Stimulated activated CD4-positive, alpha-beta T cell treated with anti-CD3 and anti-CD28 coated beads, Interleukin-12 subunit alpha, Interleukin-12 subunit beta, amount 100 ng/mL, for 24 hours (primary cell): ENCODE measurements at places on chromosomes 2 and 18.

GRCh38 chr18:38459131-38459994 lies 893.8 kb upstream of the CELF4 start:
- DNase-seq, result no peak

DNA sequence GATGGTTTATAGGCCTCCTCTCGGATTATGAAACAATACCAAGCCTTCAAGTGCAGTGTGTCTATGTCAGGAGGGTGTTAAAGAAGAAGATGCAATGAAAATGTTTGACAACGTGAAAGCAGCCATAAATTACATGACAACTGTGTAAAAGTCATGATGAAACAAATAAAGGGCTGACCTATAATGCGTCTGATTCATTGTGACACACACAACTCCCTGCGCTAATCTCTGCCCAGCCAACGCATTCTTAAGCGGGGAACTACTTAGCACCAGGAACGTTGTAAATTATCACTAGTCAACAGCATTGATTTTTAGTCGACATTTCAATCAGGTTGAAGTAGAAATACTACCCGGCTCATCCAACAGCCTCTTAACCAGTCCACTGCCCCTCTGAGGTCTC lies 26.8 kb downstream of the BCL11A start:
- no peak for DNase-seq

- no peak for DNase-seq
Observed at GRCh38 chr2:37767959-37768925, 96.8 kb upstream of the CDC42EP3 start.

DNA sequence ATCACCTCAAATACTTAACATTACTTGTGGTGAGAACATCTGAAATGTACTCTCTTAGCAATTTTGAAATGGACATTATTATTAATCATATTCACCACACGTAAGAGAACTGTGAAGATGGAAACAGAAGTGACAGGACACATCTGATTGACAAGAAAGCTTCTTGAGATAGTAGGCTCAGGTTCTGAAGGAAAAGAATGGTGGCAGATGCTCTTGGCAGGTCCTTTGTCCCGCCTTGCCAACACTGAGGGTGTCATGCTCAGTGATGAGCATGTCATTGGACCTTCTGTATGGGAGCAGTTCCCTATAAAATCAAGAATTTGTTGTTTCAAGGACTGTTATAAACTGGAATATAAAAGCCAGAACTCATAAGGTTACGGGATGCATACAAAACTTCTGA lies 428.1 kb downstream of the THSD7B start:
- no peak for DNase-seq

- DNase-seq, result no peak
Observed at GRCh38 chr2:70330476-70330875, 28.6 kb upstream of the FAM136A start.

GRCh38 chr18:58908006-58908405 lies 43.3 kb downstream of the ZNF532 start:
- DNase-seq, result no peak

DNA sequence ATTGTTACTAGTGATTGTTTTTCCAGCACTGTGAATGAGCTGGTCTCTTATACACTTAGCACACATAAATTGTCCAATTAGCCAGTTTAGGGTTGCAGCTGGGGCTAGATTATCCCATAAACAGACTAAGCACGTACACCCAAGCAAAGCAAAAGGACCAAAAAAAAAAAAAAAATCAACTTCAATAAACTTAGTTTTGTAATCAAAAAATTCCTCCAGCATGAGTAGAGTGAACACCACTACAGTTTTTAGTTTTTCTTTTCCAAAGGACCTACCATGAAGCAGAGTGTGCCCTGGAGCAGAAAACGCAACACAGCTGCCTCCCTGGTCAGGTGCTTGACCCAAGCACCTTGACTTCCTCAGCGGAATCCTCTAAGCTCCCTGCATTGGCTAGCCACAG lies 249.4 kb upstream of the SLC14A2 start:
- DNase-seq, result no peak

DNA sequence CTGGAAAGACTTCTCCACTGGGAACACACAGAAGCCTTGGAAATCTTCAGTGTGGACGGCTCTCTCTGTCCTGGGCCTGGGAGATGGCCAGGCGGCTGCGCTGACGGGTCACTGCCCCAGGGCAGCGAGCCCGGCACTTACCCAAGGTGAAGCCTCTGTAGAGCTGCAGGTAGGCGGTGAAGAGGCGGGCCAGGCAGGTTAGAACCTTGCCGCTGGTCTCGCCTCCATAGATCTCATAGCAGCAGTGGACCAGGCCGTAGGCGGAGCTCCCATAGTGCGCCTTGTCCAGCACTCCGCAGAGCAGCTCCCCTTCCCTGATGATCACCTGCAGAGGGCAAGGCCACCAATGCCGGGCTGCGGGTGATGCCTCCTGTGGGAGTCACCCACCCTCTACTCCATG lies 53.0 kb downstream of the POLR1A start:
- no peak for DNase-seq

DNA sequence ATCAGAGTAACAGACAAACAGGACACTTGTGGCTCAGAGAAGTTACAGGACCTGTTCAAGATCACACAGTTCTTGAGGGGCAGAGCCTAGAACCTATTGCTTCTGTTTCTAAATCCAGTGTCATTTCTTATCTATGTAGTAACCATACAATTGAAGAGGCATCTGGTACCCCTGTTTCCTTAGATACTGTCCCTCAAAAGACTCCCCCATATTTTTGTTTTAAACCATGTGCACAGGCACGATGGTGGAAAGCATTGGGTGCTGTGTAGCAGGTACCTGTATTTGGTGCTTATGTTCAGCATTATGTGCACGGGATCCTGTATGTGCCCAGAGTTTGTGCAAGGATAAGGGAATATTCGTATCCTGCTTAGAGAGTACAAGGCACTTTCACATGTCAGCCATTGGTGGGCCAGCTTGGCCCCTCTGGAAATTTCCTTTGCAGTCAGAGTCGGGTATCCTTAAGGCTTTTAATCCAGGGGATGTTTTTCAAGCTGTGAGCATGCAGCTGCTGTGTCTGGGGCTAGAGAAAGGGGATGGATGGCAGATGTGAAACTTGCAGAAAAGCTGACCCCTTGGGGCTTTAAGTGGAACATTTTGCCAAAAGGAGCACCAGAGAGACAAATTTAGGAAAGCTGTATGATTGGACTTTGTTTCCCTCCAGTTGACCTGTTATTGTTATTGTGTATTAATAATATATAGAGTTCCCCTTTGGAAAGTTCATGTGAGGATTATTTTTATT lies 2.1 kb downstream of the LBH start:
- DNase-seq, result no peak

DNA sequence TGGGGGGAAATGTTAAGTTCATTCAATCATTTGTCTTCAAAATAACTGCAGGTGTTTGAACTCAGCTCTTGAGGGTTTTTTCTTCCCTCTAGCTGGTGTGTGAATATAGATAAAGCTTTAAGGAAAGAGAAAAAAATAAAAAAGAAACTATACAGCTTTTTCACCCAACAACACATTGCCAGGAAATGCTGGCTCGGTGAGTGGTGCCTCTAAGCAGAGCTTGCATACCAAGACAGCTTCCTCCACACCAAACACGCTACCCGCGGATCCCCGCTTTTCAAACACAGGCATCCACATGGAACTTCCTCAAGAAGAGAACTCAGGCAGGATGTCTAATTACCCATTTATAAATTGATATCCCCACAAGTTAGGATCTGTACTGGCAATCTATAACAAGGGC lies 69.8 kb upstream of the TANK start:
- DNase-seq, result no peak

DNA sequence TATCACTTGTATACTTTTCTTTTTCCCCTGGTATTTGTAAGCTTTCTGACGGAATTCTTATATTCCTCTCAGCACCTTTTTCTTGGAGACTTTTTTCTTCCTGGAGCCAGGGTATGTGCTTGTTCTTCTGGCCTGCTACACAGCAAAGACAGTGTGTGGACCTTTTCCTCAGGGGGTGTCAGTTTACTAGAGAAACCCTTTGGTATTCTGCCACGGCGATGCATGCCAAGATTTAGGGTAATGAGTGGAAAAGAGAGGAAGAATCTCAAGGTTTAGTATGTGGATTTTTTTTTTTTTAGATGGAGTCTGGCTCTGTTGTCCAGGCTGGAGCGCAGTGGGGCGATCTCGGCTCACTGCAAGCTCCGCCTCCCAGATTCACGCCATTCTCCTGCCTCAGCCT lies 152.2 kb downstream of the PHLPP1 start:
- DNase-seq, result no peak
